Naive thymus-derived CD8-positive, alpha-beta T cell (primary cell): ENCODE measurements at places on chromosomes 2 and 18. TPM values are rescaled to one million over a fixed set of nuclear protein-coding genes. Genes with fewer than 3 reads are reported as not detected.

GRCh38 chr2:234823877-234824376 lies 127.9 kb upstream of the SH3BP4 start:
- peaks cover 2% of the 10 kb centered on the region for H3K4me1 ChIP-seq
- no peaks in the 10 kb centered on the region for H3K36me3 ChIP-seq
- peaks cover 3% of the 10 kb centered on the region for H3K27me3 ChIP-seq

GRCh38 chr2:158931572-158931971 lies 36.9 kb upstream of the TANC1 start:
- H3K4me3 ChIP-seq = no peak overlapping the region
- H3K27me3 ChIP-seq = peaks cover 2% of the 10 kb centered on the region
- no peaks in the 10 kb centered on the region for H3K36me3 ChIP-seq
- no peak for DNase-seq

CCDC74A gene
- 0.49 TPM for total RNA-seq

- no peak overlapping the region for H3K27ac ChIP-seq
- no peak for DNase-seq
- no peak overlapping the region for H3K4me3 ChIP-seq
- H3K4me1 ChIP-seq = no peaks in the 10 kb centered on the region
- H3K27me3 ChIP-seq = no peaks in the 10 kb centered on the region
These were observed 1074.7 kb downstream of the TSN start for GRCh38 chr2:122830157-122830556.

- DNase-seq = no peak
- peaks cover 32% of the 10 kb centered on the region for H3K4me1 ChIP-seq
- H3K27ac ChIP-seq = no peak overlapping the region
- H3K4me3 ChIP-seq = no peak overlapping the region
These were observed 8.1 kb downstream of the SP9 start for GRCh38 chr2:174342686-174343342.

LDLRAD4 gene
- 52.9 TPM for total RNA-seq

DNA sequence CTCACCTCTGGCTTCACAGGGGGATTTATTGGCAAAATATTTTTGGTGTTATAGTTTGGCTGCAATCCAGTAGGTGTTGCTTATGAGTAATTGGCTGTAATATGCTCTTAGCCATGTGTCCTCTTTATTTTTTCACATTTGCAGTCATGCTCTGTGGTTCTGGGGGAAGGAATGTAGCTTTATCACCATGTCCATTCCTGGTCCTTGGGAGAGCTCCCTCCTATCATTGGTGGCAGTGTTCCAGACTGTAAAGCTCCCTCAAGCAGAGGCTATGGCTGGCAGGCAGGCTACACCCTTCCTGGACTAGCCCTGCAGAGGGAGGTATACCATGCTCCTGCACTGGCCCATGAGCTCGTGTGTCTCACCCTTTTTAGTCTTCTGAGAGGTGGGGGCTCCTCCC lies 120.0 kb upstream of the FSIP2 start:
- no peak overlapping the region for H3K4me3 ChIP-seq
- no peaks in the 10 kb centered on the region for H3K36me3 ChIP-seq
- no peak overlapping the region for H3K27ac ChIP-seq
- no peaks in the 10 kb centered on the region for H3K4me1 ChIP-seq
- H3K27me3 ChIP-seq = no peaks in the 10 kb centered on the region
